ENCODE measurements at places on chromosomes 5 and 9.

GRCh38 chr9:125423964-125424363, 162.3 kb downstream of the GAPVD1 start:
- DNase-seq = no peak

DNA sequence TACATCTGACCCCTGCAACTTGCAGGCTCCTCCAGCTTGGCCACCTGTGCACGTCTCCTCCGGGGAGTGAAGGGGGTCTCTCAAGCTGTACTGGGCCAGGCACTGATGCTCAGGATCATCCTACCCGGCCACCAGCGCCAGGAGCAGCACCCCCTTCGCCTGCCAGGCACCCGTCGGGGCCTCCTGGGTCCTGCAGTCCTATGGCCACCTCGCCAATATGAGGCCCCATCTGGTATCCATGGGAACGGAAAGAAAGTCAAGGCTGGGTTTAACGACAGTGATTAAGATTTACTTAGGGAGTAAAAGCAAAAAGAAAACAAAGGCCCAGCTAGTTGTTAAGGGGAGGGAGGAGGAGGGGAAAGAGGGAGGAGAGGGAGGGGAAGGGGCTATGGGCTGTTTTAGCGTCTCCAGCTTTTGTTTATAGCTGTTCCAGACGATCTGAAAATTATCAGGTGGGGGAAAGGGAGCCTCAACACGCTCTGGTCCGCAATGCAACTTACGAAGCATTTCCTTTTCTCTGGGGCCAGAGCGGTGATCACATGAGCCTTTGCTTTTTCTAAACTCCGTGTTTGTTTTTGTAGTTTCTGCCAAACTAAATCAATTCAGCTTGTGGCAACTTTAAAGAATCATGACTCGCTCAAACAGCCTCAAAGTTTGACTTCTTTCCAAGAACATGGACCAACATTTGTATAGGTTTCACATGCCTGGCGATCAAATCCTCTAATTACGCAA, 132.4 kb downstream of the ROR2 start:
- no peak for DNase-seq

- no peak for DNase-seq
Measured at GRCh38 chr5:161382685-161383084, 163.8 kb downstream of the GABRB2 start.

DNA sequence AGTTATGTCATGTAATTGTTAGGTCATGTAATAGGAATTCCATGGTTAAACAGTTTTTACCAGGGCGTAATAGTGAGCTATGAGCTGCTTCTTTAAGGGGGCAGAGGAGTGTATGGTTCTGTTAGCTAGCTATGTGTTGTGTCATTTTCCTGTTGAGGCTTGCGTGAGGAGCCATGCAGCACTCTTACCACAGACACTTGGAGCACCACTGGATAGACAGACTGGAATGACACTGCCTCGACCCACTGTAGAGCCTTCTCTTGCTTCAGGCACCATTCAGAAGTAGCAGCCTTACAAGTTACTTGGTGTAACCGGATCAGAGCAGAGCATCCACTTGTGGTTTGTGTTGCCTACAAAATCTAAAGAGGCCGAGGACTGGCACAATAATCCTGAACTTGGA, 28.3 kb upstream of the STOM start:
- no peak for DNase-seq

GRCh38 chr5:96284727-96285389, 148.2 kb downstream of the PCSK1 start:
- DNase-seq = no peak

GRCh38 chr5:108862211-108862610, 114.5 kb downstream of the FER start:
- no peak for DNase-seq

DNA sequence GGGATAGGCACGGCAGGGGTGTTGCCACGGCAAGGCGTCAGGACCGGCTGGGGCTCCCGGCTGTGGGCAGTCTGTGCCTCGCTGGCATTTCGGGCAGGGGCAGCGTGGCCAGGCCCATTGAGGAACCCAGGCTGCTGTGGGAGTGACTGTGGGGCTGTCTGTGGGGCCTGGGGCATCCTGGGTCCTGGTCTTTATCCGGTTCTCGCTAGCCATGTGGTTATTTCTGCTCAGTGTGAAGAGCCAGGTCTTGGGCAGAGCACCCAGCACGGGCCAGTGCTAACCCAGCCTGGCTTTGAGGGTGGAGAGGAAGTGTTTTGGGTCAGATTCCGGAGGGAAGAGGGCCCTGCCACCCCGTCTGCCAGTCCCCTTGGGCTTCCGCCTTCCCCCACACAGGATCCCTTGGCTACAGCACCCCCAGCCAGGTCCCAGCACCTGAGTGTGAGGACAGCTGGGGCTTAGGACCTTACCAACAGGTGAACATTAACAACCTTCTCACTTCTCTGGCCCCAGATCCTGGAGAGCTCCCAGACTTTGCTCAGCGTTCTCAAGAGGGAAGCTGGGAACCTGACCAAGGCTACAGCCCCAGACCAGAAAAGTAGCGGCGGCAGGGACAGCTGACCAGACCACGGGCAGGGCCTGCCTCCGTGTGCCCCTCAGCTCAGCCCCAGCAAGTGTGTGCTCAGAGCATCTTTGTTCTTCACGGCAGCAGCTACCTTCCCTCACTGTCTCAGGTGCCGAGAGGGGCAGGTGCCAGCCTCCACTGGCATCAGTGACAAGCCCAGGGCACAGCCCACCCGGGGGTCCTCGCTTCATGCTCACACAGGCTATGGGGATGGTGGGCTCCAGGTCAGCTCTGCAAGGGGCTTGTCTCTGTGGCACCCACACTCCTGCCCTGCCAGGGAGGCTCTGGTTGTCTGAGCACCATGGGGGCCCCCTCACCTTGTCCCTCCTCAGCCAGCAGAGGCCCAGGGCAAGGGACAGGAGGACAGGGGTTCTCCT, 1.1 kb downstream of the SSNA1 start:
- no peak for DNase-seq

DNA sequence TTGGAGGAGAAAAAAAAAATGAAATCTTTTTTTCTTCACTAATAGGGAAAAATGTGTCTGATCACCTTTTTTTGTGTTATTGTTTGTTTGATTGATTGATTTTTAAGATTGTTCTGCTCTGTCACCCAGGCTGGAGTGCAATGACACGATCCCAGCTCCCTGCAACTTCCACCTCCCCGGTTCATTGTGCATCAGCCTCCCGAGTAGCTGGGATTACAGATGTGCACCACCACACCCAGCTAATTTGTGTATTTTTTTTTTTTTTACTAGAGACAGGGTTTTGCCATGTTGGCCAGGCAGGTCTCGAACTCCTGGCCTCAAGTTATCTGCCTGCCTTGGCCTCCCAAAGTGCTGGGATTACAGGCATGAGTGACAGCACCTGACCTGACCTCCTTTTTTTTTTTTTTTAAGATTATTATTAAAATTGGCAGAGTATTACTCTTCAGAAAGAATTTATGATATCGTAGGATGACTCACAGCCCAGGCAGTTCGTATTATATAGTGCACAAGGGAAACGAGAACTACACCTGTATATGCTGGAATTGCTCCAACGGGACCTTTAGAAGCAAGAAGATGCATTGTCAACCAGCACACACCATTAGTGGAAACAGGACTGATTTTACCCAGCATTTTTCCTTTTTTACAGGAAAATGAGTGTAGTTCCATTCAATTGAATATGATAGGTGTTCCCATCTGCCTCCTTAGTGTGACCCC, 27.7 kb downstream of the FUBP3 start:
- no peak for DNase-seq

- DNase-seq = no peak
Measured at GRCh38 chr5:139177809-139178588, 20.2 kb downstream of the SIL1 start.
